Panc1 (cell line): ENCODE measurements at places on chromosomes 7 and 10. TPM values are rescaled to one million over a fixed set of nuclear protein-coding genes. Genes with fewer than 3 reads are reported as not detected.

The COL17A1 gene
- total RNA-seq = 0.26 TPM

GRCh38 chr10:32379950-32380551 is 33.1 kb upstream of the EPC1 start:
- no peaks in the 10 kb centered on the region; the same call in none of the 2 replicates for H3K36me3 ChIP-seq
- H3K27ac ChIP-seq = no peak overlapping the region; the same call in 1 of the 2 replicates
- peaks cover 4% of the 10 kb centered on the region; the same call in 1 of the 2 replicates for H3K4me1 ChIP-seq
- DNase-seq = no peak
- H3K4me3 ChIP-seq = no peak overlapping the region
- H3K27me3 ChIP-seq = no peaks in the 10 kb centered on the region

The NUDT13 gene
- total RNA-seq = 6.1 TPM

The AKR1B15 gene
- not detected for total RNA-seq

GRCh38 chr10:125392609-125393008 is 232.2 kb upstream of the CTBP2 start:
- H3K4me3 ChIP-seq = no peak overlapping the region
- no peaks in the 10 kb centered on the region for H3K36me3 ChIP-seq
- no peak overlapping the region for H3K27ac ChIP-seq

DNA sequence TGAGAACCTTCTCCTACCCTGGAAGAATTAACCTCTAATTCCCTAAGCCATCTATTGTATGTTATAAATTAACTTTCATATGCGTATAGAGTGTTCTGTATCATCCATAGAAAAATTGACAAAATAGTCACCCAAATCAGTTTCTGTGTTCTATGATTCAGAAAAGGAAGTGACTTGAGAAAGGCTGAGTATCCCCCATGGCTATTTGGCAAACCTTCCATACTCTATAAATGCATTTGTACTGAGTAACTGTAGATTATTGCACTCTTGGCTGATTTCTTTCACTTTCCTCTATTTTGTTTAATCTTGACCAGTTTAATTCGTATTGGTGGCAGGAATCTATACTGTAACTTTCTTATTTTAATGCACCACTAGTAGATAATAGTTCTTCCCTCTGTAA is 182.2 kb downstream of the HTR7 start:
- no peak for DNase-seq
- no peaks in the 10 kb centered on the region for H3K27me3 ChIP-seq
- H3K36me3 ChIP-seq = no peaks in the 10 kb centered on the region
- H3K4me1 ChIP-seq = no peaks in the 10 kb centered on the region

DNA sequence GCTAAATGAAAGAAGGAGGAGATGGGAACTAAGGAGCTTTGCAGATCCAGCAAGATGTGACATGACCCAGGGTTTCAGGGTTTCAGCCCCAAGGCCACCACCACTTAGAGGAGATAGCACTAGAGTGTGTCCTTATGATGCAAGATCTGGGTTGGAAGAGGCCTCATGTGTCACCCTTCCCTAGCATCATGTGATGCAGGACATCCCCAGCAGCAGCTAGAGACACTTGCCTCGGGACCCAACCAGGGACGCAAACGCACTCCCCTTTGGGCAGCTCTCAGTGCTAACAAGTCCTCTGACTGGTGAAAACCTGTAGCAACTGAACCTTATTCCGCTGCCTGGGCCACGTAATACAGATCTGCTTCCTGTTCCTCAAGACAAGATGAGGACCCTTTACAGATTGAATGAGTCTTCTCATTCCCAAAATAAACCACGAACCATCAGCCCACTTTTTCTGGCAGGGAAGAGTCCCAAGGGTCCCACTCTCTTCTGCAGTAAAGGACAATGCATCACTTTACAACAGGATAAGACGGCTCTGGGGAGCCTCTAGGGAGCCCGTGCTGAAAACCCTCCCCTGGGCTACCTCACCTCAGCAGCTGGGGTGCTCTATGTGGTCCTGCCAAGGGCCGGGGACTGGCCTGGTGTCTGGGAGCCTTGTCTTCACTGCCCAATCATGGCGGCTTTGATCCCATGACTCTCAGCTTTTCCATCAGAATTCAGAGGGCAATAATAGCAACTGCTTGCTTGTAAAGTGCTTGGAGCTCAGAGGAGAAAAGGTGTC is 44.8 kb upstream of the GDF10 start:
- no peak for DNase-seq
- no peaks in the 10 kb centered on the region for H3K4me1 ChIP-seq
- peaks cover 15% of the 10 kb centered on the region; the same call in 1 of the 2 replicates for H3K27me3 ChIP-seq
- no peak overlapping the region for H3K27ac ChIP-seq
- no peaks in the 10 kb centered on the region for H3K36me3 ChIP-seq

The FOXI2 gene
- total RNA-seq = not detected

DNA sequence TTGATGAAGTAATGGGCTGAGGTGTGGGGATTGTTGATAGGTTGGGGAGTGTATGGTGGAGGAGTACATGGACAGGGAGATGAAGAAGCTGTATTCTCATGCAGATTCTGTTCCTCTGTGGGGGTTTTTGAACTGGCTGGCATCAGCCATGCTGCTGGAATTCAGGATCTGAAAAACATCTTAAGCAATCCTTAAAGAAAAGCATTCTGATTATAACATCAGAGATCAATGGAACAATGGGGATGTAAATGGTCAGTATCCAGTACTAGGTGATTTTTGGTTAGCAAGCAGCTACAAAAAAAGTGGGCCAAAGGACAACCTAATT is 247.5 kb upstream of the GALNT17 start:
- no peaks in the 10 kb centered on the region for H3K36me3 ChIP-seq
- DNase-seq = no peak
- no peaks in the 10 kb centered on the region for H3K4me1 ChIP-seq
- no peaks in the 10 kb centered on the region for H3K27me3 ChIP-seq
- no peak overlapping the region for H3K4me3 ChIP-seq

GRCh38 chr10:125030567-125031197 is 88.8 kb downstream of the ZRANB1 start:
- no peak overlapping the region for H3K4me3 ChIP-seq
- H3K27me3 ChIP-seq = no peaks in the 10 kb centered on the region
- H3K27ac ChIP-seq = no peak overlapping the region
- no peak for DNase-seq

DNA sequence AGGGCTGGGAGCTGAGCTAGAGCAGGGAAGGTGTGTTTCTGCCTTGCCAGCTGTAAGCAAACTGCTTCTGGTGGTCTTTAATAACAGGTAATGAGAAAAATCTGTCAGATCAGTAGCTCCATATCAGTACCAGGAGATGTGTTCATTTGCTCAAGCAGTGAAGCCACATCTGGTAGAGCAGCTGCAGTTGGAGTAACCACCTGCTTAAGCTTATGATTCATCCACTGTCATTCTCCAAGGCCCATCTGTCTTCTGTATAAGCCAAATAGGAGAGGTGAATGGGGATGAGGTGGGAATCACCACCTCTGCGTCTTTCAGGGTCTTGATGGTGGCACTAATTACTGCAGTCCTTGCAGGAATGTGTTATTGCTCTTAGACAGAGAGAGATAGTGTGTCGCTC is 18.4 kb upstream of the COBL start:
- no peaks in the 10 kb centered on the region for H3K4me1 ChIP-seq
- DNase-seq = no peak
- H3K36me3 ChIP-seq = no peaks in the 10 kb centered on the region
- H3K4me3 ChIP-seq = no peak overlapping the region
- no peak overlapping the region for H3K27ac ChIP-seq

The SFRP4 gene
- total RNA-seq = 0.74 TPM

The PCLO gene
- total RNA-seq = 1.1 TPM

GRCh38 chr7:93364806-93365205 is 132.6 kb downstream of the VPS50 start:
- H3K4me1 ChIP-seq = no peaks in the 10 kb centered on the region
- H3K27me3 ChIP-seq = 0 out of 2 replicates have a peak, but pooled peaks cover 2% of the 10 kb centered on the region
- no peak for DNase-seq
- H3K36me3 ChIP-seq = no peaks in the 10 kb centered on the region
- no peak overlapping the region for H3K4me3 ChIP-seq

The PAX4 gene
- not detected for total RNA-seq

The GPAM gene
- total RNA-seq = 8.0 TPM

DNA sequence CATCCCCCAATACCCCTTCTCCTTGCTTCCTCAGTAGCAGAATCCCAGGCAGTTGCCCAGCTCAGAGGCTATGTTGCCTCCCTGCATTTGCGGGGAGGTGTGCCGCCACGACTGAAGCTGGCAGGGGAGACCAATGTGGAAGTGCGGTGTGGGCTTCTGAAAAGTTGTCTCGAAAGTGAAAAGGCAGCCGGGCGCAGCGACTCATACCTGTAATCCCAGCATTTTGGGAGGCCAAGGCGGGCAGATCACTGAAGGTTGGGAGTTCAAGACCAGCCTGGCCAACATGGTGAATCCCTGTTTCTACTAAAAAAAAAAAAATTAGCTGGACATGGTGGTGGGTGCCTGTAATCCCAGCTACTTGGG is 15.9 kb upstream of the PFKFB3 start:
- H3K36me3 ChIP-seq = no peaks in the 10 kb centered on the region
- no peaks in the 10 kb centered on the region for H3K4me1 ChIP-seq
- H3K27ac ChIP-seq = no peak overlapping the region
- DNase-seq = no peak
- no peaks in the 10 kb centered on the region for H3K27me3 ChIP-seq

DNA sequence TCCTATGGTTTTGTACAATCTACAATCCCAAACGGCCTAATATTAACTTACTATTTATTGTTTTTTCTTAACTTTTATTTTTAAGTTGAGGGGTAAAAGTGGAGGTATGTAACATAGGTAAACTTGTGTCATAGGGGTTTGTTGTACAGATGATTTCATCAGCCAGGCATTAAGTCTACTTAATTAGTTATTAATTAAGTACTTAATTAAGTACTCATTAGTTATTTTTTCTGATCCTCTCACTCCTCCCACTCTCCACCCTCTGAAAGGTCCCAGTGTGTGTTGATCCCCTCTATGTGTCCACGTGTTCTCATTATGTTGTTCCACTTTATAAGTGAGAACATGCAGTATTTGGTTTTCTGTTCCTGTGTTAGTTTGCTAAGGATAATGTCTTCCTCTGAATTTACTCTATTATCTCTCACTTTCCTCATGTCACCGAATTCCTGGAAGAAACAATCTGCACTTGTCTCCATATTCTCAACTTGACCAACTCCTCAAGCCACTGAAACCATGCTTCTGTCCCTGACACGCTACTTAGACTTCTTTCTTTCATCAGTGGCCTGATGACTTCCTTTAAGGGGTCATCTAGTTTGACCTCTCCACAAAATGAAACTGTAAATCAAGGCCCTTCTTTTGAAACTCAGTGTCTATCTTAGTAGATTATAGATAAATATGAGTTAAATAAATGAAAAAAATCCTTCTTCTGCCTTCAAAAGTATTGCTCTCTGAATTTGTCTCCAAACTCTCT is 9.1 kb downstream of the CACNA2D1 start:
- no peak overlapping the region for H3K27ac ChIP-seq
- no peaks in the 10 kb centered on the region for H3K4me1 ChIP-seq
- H3K36me3 ChIP-seq = no peaks in the 10 kb centered on the region
- H3K27me3 ChIP-seq = peaks cover 2% of the 10 kb centered on the region; the same call in 1 of the 2 replicates

The FEZF1 gene
- total RNA-seq = not detected

DNA sequence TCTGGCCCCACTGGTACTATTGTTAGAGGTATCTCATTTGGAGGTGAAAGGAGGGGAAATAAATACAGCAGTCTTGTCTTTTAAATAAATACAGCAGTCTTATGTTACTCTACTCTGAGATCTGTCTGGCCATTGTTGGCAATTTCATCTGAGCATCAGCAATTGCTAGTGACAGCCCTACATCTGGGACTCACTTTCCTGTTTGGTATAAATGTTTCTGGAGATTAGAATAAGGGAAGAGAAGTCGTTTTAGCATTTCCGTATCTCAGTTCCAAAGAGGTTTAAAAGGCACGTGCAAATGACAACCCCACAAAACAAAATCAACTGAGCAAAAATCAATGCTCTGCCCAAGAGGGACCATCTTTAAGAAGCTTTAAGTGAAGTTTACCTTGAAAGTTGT is 18.1 kb upstream of the CNNM2 start:
- no peak overlapping the region for H3K27ac ChIP-seq
- H3K4me1 ChIP-seq = no peaks in the 10 kb centered on the region
- no peak for DNase-seq
- H3K27me3 ChIP-seq = no peaks in the 10 kb centered on the region
- no peak overlapping the region for H3K4me3 ChIP-seq

DNA sequence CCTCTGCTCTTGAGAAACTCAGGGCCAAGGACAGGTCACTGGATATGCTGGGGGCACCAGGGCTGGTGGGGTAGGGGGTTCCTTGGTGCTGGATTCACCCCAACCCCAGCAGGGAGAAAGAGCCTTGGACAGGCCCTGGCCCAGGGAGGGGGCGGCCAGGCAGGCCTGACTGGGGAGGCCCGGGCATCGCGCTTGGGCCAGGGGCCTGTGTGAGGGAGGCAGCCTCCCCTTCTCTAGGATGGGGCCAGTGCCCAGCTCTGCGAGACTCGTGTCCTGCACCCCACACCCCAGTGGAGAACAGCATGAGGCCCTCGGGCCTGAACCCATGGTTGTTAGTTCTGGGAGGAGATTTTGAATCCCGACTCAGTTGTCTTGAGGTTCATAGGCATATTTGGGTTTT is 217.1 kb downstream of the ZNF248 start:
- H3K4me1 ChIP-seq = no peaks in the 10 kb centered on the region
- H3K27me3 ChIP-seq = no peaks in the 10 kb centered on the region

The RBP4 gene
- total RNA-seq = 6.9 TPM

DNA sequence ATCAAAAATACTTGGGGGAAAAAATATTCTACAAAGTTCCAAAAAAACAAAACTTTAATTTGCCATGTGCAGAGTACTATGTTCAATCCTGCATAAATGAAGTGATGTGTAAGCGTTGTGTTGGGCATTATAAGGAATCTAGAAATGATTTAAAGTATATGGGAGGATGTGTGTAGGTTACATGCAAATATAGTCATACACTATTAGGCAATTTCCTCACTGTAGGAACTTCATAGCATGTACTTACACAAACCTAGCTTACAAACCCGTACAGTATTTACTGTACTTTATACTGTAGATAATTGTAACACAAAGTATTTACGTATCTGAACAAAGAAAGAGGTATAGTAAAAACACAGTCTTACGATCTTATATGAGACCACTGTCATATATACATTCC is 72.3 kb downstream of the NRBF2 start:
- no peaks in the 10 kb centered on the region for H3K27me3 ChIP-seq
- DNase-seq = no peak
- peaks cover 6% of the 10 kb centered on the region; the same call in 1 of the 2 replicates for H3K4me1 ChIP-seq
- H3K4me3 ChIP-seq = no peak overlapping the region
- H3K36me3 ChIP-seq = peaks cover 61% of the 10 kb centered on the region
